ENCODE measurements at places on chromosomes 2 and 18.

DNA sequence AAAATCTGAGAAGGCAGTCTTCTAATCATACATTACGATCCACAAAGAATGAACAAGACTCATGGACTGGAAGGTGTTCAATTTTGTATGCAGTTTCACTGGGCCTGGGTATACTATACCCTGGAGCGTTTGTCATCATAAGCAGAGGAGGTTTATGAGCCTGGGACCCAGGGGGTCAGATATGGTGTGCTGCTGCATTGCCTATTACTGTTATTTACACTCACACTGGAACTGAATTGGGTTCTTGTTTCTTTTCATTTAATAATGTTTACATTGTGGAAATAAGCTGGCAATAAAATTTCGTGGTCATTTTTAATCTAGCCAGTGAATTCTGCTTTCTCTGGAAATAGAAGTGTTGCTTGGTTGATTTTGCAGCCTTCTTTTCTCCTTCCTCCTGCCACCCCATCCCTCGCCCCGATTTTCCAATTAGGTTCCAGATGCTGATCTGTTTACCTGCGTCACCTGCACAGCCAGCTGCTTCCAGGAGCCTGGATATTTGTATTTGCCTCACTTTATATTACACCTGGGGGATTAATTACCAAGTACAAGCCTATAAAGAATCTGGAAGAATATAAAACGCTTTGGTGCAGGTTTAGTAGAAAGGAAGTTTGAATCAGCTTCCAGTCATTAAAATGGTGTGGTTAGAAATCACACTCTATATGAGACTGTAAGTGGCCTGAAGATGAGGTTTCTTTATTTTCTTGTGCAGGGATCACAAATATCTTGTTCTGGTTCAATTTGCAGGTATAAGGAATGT lies 234.4 kb downstream of the SOCS6 start:
- no peak for DNase-seq

DNA sequence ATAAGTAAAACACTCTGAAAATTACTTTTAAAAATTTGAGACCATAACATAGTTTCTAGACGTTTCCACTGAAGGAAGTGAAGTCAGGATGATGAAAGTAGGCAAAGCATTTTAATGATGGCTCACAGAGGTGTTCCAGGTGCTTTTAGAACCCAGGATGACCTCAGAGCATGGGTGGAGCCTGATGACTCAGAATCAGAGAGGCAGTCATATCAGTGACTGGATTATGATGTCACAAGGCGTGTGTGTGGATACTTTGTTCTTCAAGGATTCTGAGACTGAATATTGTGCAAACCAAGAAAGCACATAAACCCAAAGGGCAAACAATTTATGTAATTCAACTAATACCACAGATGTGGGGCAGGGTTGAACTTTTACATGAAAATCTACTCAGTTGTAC lies 208.0 kb upstream of the FBXO11 start:
- DNase-seq, result peak; percentile 21

GRCh38 chr2:51219468-51219867 lies 187.5 kb upstream of the NRXN1 start:
- DNase-seq, result no peak

DNA sequence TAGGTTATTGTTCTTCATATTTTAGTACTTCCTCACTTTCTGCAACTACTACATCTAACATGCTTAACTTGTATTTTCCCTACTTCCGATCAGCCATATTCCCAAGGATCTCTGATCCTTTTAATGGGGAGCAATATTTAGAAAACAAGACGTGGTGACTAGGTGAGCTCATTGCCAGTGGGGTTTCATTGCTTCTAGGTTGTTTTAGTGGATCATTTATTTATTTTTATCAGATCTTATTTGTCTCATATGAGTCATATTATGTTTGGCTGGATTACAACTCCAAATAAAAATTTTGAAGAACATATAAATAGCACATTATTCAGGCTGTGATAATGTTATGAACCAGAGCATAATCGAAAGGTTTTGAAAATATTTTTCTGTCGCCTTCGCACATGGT lies 480.9 kb upstream of the TMEFF2 start:
- no peak for DNase-seq

GRCh38 chr2:162524849-162525248 lies 180.9 kb downstream of the GCA start:
- DNase-seq, result no peak

DNA sequence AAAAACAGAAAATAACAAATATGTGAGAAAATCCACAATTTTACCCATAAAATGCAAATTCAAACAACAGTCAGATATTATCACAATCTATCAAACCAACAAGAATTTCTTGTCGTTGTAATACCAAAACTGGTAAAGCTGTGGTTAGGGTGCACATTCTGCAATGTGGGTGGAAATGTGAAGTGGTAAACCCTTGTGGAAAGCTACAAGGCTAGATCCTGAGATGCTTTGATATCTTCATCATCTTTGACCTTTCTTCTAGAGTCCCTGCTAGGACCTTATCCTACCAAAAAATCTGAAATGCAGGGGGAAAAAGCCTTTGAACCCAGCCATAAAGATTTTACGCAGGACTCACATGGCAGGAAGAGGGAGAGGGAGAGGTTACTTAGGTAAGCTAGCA lies 17.2 kb upstream of the ATG16L1 start:
- no peak for DNase-seq

DNA sequence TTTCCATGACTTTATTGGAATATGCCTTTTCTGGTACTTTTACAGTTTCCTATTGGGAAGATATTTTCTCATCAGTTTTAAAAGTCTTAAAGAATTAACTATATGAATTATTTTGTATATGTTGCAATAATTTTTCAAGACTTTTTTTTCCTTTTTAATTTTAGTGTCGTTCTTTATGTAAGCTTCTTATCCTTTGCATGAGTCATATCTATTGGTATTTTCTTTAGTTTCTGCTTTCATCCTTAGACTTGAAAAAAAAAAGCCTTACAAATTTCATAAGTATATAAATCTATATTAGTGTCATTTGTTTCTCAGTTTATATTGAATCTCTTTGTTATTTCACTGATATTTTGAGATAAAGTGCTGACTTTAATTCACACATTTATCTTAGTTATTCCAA lies 94.9 kb downstream of the DSEL start:
- no peak for DNase-seq

- DNase-seq, result no peak
Measured at GRCh38 chr2:45496869-45497268, 114.2 kb downstream of the SRBD1 start.

- no peak for DNase-seq
Measured at GRCh38 chr2:129237966-129238725, 741.3 kb upstream of the RAB6C start.

DNA sequence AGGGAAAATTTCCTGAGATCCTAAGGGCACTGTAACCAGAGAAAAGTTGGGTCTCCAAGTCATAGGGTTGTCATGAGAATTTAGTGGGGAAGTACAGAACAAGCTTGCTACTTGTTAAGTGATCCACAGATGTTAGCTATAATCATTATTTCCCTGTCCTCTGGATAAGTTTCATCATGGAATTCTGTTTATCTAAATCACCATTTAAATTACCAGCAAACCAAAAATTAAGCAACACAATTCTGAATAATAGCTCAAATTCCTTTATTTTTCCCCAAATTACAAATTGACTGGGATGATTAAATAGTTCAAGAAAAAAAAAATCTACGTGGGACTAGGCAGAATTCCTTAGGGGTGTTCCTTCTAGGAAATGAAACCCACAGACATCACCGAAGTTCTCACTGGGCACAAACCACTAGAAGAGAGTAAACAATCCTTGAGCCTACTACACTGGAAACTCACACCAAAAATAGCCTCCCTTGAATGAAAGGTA lies 159.5 kb downstream of the COL6A3 start:
- DNase-seq, result no peak

DNA sequence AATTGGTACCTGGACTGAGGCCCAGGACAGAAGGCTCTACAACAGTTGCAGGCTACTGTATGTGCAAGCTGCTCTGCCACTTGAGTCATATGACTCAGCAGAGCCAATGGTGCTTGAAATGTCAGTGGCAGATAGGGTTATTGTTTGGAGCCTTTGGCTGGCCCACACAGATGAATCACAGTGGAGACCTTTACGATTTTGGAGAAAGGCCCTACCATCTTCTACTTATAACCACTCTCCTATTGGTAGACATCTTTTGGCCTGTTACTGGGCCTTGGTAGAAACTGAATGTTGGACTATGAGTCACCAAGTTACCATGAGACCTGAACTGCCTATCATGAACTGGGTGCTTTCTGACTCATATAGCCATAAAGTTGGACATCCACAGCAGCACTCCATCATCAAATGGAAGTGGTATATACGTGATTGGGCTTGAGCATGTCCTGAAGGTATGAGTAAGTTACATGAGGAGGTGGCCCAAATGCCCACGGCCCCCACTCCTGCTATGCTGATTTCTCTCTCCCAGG lies 88.9 kb upstream of the NRXN1 start:
- DNase-seq, result no peak

DNA sequence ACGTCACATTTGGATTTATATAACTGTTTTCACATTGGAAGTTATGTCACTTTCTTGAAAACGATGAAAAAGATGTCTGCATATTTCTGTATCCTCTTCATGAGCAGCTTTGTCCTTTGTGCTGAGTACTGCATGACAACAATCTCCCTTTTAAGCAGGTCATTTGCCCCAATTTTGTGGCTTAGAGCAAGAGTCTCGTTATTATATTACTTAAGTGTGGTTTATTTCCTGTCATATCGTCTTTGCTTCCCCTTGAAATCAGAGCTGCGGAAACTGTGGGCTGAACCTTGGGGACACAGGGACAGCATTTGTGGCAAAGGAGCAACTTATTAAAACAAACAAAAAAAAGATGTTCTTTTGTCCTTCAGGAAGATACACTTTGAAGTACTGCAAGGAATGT lies 254.0 kb upstream of the DSEL start:
- no peak for DNase-seq

- no peak for DNase-seq
Measured at GRCh38 chr18:55214969-55215368, 255.7 kb upstream of the CCDC68 start.

- no peak for DNase-seq
Measured at GRCh38 chr2:230886206-230886605, 21.5 kb downstream of the ITM2C start.

- DNase-seq, result no peak
Measured at GRCh38 chr2:96870626-96871255, 861 bp upstream of the SEMA4C start.

DNA sequence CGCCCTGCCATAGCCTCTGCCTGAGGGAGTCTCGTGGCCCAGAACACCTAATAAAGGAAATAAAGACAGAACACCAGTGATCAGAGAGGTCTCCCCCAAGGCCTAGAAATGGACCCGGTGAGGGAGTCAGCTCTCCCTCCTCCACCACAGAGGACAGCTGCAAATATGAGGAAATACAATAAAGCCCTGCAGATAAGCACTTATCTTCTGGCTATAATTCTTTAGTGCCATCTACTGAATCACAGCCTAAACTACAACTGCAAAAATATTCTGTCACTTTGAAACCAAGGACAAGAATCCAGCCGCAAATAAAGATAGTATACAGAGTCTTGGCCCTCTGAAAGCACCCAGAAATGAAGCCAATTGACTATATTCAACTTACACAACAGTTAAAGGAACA lies 42.4 kb upstream of the TACR1 start:
- DNase-seq, result peak; percentile 25

- no peak for DNase-seq
Measured at GRCh38 chr2:54419388-54419787, 36.7 kb upstream of the SPTBN1 start.

GRCh38 chr2:12397854-12398253 lies 318.9 kb upstream of the TRIB2 start:
- DNase-seq, result no peak

DNA sequence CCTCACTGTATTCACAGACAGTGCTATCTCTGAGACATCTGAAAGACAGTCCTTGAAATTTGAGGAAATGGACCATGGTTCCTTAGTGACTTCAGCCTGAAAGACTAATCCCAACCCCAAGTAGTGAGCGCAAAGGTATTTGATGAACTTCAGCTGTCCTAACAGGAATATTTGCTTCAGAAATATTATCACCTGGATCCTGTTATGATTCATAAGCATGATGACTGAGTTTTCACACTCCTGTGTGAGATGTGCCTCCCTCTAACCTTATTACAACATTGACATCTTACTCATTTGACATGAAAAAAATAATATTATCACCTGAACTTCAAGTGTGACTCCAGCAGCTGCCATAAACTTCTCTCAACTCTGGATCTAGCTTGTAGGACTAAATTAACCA lies 11.6 kb upstream of the MRPL19 start:
- no peak for DNase-seq

- DNase-seq, result no peak
Measured at GRCh38 chr2:112189001-112189556, 50.9 kb downstream of the FBLN7 start.

Data from HepG2 (cell line).